ENCODE measurements at places on chromosomes 2 and 18. TPM values are rescaled to one million over a fixed set of nuclear protein-coding genes. Genes with fewer than 3 reads are reported as not detected.

DNA sequence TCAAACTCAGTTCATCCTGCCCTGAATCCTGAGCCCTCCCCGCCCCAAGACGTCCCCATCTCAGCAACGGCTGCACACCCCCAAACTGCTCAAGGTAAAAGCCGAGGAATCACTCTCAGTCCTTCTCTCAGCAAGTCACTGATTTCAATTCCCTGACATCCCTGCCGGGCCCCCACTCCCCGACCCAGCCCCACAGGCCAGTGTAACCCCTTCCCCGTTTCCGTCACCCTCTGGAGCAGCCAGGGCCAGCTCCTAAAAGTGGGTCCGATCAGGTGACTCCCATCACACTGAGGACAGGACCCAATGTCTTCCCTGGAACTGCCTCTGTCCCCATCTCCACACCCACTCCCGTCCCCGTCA, 20.5 kb downstream of the SNORC start:
- no peak for DNase-seq

- no peak for DNase-seq
These were observed 17.4 kb downstream of the KCNH7 start for GRCh38 chr2:162821176-162821575.

DNA sequence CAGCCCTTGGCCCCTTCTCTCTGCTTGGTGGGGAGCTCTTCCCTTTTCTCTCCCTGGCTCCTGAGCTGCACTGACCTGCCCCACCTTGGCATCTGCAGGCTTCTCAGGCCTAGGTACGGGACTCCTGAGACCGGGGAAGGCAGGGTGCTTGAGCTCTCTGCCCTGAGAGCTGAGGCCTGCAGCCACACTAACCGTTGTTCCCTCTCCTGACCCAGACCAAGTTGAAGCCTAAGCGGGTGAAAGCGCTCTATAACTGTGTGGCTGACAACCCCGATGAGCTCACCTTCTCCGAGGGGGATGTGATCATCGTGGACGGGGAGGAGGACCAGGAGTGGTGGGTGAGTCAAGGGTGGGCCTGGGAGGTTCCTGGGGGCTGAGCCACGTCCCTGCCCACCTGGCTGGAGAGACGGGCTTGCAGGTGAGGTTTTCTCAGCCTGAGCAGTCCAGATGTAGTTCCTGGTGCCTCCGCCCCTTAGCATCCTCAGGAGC, 22.2 kb downstream of the ITGB1BP1 start:
- DNase-seq: no peak

DNA sequence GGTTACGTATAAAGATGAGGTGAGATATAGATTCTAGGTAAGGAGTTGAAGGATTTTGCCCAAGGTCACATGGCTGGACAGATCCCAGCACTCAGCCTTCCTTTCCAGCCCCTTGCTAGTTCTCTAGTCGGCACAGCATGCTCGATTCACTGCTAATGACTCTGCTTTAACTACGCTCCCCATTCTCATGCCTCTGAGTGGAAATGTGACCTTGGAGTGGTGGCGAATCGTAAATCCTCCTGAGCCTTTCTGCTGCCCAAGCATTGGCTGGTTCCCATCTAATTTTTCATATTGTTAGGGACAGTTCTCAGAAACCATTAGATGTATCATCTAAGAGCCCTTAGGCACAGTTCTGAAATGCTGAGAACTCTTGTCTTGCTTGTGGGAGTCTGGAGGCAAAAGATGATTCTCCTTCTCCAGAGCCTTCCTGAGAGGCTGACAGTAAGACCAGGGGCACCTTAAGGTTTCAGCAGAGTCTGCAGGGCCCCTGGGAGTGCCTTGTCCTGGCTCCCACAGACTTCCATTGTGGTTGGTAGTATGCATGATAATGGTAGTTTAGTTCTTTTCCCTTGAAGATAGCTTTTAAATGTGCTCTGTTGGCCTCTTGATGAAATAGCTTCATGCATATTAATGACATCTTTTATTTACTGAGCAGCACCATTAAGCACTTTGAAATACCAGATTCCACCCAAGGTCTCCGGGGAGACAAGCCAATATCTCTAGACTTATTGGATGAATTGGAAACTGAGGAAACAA, 377.8 kb upstream of the SLC14A2 start:
- no peak for DNase-seq

DNA sequence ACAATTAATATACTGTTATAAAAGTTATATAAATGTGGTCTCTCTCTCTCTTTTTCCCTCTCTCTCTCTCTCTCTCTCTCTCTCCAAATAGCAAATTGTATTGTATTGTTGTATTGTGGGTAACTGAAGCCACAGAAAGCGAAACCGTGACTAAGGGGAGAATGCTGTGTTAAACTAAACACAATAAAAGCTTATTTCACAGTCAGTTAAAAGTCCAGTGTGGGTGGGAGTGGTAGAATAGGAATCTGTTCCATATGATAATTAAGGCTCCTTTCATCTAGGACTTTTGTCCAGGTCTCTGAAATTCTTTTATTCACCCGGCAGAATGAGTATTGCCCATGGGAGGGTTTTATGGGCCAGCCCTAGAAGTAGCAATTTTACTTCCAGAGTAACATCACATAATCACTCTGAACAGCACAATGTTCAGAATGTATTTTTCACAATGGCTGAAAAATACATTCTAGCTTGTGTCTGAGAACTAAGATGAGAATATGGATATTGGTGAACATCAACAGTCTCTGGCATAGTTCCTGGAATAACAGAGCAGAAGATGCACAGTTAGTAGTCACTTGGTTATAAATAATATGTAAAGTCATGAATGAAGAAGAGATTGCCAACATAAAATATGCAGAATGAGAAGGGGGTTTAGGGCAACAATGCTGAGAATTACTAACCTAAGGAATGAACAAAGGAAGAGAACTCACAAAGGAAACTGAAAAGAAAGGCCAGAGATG, 399.1 kb downstream of the PLCL1 start:
- DNase-seq: no peak

The FAHD2A gene
- polyA plus RNA-seq: 23.7 TPM

DNA sequence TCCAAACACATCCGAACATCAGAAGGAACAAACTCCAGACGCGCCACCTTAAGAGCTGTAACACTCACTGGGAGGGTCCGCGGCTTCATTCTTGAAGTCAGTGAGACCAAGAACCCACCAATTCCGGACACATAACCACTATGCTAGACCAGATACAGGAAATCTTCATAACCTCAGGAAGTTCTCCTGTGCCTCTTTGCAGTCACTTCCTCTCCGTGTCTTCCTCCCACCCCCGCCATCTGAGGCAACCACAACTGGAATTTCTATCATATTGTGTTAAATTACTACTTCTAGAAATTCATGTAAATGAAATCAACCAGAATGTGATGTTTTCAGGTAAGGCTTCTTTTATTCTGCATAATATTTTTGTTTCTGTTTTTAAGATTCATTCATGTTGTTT, 631.0 kb upstream of the NXPH2 start:
- no peak for DNase-seq

DNA sequence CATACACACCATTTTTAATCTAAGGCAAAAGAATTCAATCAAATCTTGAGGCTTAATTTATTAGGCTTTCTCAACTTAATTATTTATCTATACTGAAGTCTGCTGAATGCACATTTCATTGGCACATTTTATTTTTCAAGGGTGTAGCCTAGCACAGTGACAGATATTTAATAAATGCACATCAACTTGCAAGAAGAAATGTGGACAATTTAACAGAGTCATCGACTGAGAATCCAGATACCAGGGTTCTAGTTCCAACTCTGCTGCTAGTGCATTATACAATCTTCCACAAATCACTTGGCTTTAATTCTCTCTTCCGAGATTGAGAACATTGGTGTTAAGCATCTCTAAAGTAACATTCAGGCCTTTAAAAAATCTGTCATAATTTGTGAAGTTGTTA, 88.5 kb upstream of the RBBP8 start:
- DNase-seq: no peak

DNA sequence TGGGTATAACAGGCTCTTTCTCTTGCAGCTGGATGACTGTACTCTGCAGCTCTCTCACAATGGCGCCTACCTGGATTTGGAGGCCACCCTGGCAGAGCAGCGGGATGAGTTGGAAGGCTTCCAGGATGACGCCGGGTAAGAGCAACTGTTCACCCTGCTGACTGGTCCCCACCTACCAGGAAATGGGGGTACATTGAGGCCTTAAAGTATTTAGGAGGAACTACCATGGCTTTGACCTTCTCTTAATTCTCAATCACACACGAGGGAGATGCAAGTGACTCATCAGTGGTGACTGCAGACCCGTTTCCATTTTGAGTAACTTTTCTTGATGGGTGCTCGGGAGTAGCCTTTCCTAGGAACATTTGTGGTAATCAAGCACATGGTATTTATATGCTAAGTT, 58.0 kb downstream of the FHOD3 start:
- DNase-seq: no peak

GRCh38 chr2:145110668-145111356, 590.9 kb upstream of the ZEB2 start:
- DNase-seq: no peak

- DNase-seq: no peak
These were observed 98.6 kb downstream of the SLC4A10 start for GRCh38 chr2:161722547-161723503.
